Glutamatergic neuron (in vitro differentiated cells): ENCODE measurements at places on chromosomes 11 and 22.

- DNase-seq: no peak
Observed at GRCh38 chr22:46929046-46929709, 166.7 kb downstream of the TBC1D22A start.

DNA sequence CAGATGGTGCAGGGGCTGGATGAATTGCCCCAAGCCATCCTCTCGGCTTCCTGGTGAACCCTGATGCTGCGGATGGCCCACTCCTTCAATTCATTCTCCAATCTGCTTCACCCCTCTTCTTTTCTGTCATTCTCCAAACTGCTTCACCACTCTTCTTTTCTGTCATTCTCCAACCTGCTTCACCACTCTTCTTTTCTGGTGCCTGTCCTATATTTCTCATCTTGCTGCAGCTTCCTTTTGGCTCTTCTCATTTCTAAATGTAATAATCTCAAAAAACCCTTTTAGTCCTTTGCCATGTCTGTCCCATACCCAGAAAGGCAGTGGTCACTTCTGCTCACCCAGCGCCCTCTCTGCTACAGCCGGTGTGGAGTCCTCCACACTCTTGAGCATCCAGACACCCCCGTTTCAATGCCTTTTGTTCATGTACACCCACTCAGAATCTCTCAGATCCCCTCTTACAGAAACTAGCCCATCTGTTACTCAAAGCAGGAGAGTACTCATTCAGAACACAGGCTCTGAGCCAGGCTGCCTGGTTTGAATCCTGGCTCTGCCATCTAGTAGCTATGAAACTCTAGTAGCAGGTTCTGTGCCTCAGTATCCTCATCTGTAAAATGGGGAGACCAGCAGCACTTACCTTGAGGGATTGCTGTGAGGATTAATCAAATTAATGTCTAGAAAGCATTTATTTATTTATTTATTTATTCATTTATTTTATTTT, 14.9 kb downstream of the SERPIND1 start:
- no peak for DNase-seq

DNA sequence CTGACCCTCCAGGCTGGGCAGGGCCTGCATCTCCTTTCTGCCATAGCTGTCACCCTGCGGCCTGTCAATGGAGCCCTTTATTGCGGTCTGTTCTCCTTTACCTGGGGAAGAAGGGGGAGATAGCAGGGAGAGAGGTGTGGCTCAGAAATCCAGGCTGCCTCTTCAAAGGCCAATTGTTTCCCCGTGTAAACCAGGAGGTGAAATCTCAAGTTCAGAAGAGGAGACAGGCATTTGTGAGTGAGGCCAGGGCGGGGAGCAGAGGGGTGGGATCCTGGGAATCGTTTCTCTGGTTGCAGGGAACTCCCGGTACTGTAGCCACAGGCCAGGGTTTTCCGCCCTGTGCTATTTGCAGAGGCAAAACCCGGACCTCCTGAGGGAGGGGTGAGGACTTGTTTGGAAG, 9.1 kb downstream of the DCPS start:
- DNase-seq: no peak

- no peak for DNase-seq
Observed at GRCh38 chr11:6646918-6647679, 8.5 kb downstream of the DCHS1 start.

GRCh38 chr11:15843309-15843872, 513.0 kb downstream of the SOX6 start:
- DNase-seq: no peak

GRCh38 chr11:65849366-65849765, 8.6 kb downstream of the CFL1 start:
- DNase-seq: no peak

DNA sequence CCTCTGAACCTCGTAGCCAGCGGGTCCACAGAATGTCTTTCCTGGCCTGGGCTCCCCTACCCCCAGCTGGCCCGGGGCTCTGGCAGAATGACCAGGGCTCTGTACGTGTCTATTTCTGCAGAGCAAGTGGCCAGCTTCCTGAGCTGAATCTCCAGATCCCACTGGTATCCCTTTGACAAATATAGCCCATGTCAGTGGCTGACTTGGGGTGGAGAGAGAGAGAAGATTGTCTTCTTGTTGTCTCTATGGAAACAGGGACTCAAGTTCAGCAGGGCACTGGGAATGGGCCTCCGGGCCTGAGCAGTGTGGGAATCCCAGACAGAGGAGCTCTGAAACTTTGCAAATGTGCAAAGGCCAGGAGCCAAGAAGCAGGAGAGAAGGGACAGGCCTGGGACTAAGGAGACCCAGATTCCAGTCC, 33.9 kb downstream of the ANO1 start:
- no peak for DNase-seq

DNA sequence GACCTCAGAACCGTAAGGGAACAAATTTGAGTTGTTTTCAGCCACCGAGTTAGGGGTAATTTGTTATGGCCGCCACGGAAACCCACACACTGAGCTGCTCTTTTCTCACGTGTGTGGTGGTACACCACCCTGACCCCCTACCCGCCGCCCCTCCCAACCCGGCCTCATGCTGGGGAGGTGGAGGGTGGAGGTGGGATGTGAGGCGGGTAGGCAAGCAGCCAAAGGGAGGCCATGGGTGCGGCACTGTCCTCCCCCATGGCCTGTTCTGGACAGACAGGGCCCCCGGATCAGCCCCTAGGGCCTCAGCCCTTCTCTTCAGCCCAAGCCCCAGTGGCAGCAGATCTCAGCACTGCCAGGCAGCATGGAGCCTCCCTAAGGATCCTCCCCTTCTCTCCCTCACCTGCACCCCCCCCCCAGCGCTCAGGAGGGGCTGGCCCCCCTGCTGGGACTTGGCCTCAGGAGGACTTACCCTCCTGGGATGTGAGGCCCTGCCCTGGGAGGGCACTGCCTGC, 7.9 kb downstream of the PRR5 start:
- no peak for DNase-seq

- DNase-seq: no peak
Observed at GRCh38 chr22:49746065-49746464, 81.6 kb downstream of the BRD1 start.

- DNase-seq: no peak
Observed at GRCh38 chr11:44578279-44578678, 12.8 kb downstream of the CD82 start.

DNA sequence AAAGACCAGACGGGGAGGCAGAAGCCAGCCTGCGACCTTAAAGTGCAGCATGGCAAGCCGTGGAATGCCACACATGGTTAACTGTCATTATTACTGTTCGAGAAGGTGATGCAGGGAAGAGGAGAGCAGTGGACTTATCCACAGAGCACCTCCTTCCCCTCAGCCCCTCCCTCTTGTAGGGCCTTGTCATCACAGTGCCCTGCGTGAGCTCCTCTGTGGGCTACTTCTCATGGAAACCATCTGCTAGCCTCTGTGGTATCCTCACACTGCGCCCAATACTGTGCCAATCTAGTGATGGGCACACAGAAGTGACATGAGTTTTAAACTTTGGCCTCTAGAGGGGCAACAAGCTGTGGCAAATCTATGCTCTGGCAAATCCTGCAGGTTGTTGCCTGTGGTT, 18.2 kb upstream of the CCDC134 start:
- DNase-seq: no peak

DNA sequence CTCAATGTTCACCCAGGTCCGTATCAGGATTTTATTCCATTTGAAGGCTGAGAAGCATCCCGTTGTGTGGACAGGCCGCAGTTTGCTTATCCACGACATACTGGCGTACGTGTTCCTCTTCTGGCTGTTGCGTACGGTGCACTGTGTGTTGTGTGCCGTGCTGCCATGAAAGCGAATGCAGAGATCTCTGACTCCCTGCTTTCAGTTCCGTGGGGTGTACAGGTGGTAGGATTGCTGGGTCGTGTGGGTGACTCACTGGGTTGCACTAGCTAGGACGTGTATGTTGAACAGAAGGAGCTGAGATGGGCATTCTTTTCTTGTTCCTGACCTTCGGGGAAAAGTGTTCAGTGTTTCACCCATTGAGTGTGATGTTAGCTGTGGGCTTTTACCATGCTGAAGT, 10.3 kb downstream of the SELENOO start:
- DNase-seq: no peak

DNA sequence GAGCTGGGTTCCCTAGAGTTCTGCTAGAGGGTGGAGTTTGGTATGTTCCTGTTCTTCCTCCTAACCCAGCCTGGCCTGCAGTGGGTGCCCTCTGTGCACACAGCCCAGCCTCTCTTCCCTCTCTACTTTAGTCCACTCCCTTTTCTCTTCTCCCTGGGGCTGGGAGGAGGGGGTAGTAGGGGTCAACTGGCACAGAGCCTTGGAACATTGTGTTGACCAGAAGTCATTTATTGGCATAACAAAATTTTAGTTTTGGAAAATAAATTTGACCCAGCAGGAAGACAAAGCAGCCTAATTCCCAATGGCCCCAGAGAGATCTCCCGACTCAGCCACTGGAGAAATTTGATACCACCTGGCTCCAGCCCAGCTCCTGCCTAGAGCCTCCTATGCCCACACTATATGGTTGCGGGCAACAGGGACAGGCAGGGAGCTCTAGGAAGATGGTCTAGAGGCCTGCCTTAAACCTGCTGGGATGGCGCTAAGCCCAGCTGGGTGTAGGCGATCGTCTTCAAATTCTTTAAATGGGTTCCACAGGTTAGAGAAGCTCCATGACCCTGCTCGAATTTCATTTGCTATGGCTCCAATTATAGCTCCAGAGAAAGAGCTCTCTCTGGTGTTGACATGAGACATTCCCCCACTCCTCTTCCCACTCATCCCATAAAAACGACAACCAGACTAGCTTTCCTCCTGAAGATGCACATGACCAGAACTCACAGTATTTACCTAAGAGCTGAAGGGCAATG, 9.9 kb downstream of the PCSK7 start:
- no peak for DNase-seq

- DNase-seq: no peak
Observed at GRCh38 chr22:24540470-24540869, 14.5 kb downstream of the GUCD1 start.

DNA sequence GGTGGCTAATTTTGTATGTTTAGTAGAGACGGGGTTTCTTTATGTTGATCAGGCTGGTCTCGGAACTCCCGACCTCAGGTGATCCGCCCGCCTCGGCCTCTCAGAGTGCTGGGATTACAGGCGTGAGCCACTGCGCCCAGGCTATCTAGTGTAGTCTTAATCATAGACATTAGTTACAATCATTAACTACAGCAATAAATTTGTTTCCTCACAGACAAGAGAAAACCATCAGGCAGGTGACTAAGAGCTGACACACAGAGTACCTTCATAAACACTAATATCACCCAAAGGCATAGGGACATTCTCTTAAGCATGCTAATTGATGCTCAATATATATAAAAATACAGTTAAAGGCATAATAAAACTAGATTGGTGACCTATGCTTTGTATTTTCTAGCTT, 19.4 kb downstream of the SDHD start:
- no peak for DNase-seq

- no peak for DNase-seq
Observed at GRCh38 chr11:27207025-27207650, 155.9 kb downstream of the CCDC34 start.

GRCh38 chr22:49205483-49205800, 622.2 kb downstream of the BRD1 start:
- DNase-seq: no peak

- no peak for DNase-seq
Observed at GRCh38 chr11:79414644-79415317, 26.0 kb downstream of the TENM4 start.

GRCh38 chr11:119599864-119600541, 129.0 kb downstream of the NECTIN1 start:
- no peak for DNase-seq

DNA sequence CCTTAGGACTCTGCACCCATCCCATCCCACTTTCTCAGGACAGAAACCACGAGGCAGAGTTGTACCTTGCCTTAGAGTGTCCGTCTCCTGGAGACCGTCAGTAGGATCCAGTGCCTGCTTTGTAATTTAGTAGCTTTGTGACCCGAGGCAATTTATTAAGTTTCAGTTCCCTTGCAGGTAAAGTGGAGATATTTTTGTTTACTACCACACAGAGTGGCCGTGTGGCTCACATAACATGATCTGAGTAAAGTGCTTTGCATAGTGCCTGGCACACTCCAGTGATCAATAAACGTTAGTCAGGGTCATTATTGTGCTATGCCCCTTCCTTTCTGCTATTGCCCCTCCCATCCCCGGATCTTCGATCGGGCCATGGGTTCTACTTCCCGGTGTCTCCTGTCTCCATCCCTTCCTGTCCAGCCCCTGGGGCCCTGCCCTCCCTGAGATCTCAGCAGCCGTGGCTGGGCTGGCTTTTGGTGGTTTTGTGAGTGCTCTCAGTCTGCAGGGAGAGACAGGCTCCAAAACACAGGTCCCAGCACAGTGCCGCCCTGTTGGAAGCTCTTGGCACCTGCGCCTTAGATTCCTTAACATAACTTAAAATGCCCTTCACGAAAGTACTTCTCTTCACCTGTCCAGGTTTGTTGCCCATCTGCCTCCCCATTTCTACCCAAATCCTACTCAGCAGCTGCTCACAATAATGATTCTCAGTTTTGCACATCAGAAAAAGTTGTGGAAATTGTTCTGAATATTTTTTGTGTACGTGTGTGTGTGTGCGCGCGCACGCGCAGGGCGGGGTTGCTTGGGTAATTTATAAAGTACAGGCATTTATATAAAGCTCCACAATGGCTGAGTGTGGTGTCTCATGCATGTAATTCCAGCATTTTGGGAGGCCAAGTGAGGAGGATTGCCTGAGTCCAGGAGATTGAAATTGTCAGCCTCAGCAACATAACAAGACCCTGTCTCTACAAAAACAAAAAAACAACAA, 753.7 kb downstream of the NTM start:
- DNase-seq: no peak

- no peak for DNase-seq
Observed at GRCh38 chr22:32850591-32851517, 49.3 kb downstream of the TIMP3 start.

DNA sequence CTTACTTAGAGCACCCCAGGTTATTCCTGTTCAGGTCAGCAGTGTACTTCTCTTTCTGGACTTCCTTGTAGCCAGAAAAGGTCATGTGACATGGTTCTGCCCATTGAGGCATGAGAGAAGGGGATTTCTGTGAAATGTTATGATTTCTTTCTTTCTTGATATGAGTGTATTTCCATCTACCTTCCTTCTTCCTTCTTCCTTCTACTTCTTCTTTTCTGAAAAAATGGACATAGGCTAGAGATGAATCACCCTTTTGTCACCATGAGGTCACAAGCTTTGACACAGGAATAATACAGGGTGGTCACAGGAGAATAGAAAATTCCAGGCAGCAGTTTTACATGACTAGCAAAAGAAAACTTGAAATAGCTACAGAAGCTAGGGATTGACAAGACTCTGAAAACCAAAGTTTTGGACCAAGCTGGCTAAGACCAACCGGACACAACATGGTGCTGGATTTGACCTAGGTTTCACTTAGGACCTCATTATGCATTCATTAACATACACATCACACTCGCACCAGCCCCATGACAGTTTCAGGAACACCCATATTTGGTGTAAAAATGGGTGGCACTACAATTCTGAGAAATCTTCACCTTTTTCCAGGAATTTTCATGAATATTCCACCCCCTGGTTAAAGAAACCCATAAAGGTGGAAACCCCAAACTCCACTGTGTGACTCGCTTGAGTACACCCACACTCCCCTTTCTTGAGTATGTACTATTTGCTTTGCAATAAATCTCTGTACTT, 21.2 kb upstream of the MAP6 start:
- no peak for DNase-seq

- DNase-seq: no peak
Observed at GRCh38 chr22:43437871-43438475, 26.2 kb downstream of the MPPED1 start.

- no peak for DNase-seq
Observed at GRCh38 chr11:95571718-95572260, 217.8 kb downstream of the FAM76B start.
